Naive B cell (primary cell): ENCODE measurements at places on chromosomes 4 and X. TPM values are rescaled to one million over a fixed set of nuclear protein-coding genes. Genes with fewer than 3 reads are reported as not detected.

Gene ARMCX1
- polyA plus RNA-seq: 0.25 TPM

Gene HTN3
- not detected for polyA plus RNA-seq

Gene KLKB1
- polyA plus RNA-seq: 1.00 TPM

Gene GSX2
- not detected for polyA plus RNA-seq

Gene SYTL5
- polyA plus RNA-seq: not detected

Gene MAPK10
- polyA plus RNA-seq: 0.78 TPM

Gene CITED1
- polyA plus RNA-seq: not detected

Gene AMOT
- polyA plus RNA-seq: 2.8 TPM

Gene RGN
- polyA plus RNA-seq: not detected

Gene GAGE12H
- polyA plus RNA-seq: not detected

Gene EREG
- polyA plus RNA-seq: not detected

Gene PIR
- not detected for polyA plus RNA-seq

Gene SPANXA1
- polyA plus RNA-seq: not detected

Gene ZNF330
- polyA plus RNA-seq: 22.7 TPM

Gene FREM3
- polyA plus RNA-seq: not detected

Gene S100G
- not detected for polyA plus RNA-seq

Gene SMPX
- polyA plus RNA-seq: not detected

Gene FAT4
- polyA plus RNA-seq: not detected

Gene SAGE1
- not detected for polyA plus RNA-seq

Gene MAGEC1
- not detected for polyA plus RNA-seq

Gene HERC6
- 11.9 TPM for polyA plus RNA-seq

Gene PAGE2
- polyA plus RNA-seq: not detected

Gene ANXA5
- polyA plus RNA-seq: 115 TPM

Gene GSPT2
- polyA plus RNA-seq: 13.7 TPM

Gene FAM47B
- not detected for polyA plus RNA-seq

Gene SPRY1
- polyA plus RNA-seq: 31.2 TPM

Gene TEX13D
- not detected for polyA plus RNA-seq

Gene MFAP3L
- polyA plus RNA-seq: 0.53 TPM

Gene FABP2
- polyA plus RNA-seq: not detected

Gene GYG2
- polyA plus RNA-seq: not detected

Gene SMR3B
- polyA plus RNA-seq: not detected

Gene PFKFB1
- polyA plus RNA-seq: 0.22 TPM

Gene PCDH10
- polyA plus RNA-seq: not detected

Gene NPY2R
- polyA plus RNA-seq: not detected

Gene PAGE5
- polyA plus RNA-seq: not detected

Gene SLC6A8
- polyA plus RNA-seq: 0.06 TPM

Gene ZMAT1
- polyA plus RNA-seq: 5.2 TPM

Gene DMRTC1
- polyA plus RNA-seq: 0.40 TPM

Gene SHROOM4
- polyA plus RNA-seq: not detected

Gene UGT2B10
- polyA plus RNA-seq: not detected

Gene BMPR1B
- polyA plus RNA-seq: not detected

Gene PPA2
- 124 TPM for polyA plus RNA-seq

Gene P2RY8
- 285 TPM for polyA plus RNA-seq

Gene FTSJ1
- polyA plus RNA-seq: 72.0 TPM

Gene C4orf17
- not detected for polyA plus RNA-seq

Gene ZNF157
- not detected for polyA plus RNA-seq

Gene XG
- 0.58 TPM for polyA plus RNA-seq

Gene GPRASP1
- polyA plus RNA-seq: not detected
